ENCODE measurements at places on chromosomes 6 and 20. TPM values are rescaled to one million over a fixed set of nuclear protein-coding genes. Genes with fewer than 3 reads are reported as not detected.

The SEL1L2 gene
- polyA plus RNA-seq: not detected

- DNase-seq: no peak
Observed at GRCh38 chr6:155036907-155037306, 41.8 kb downstream of the TIAM2 start.

DNA sequence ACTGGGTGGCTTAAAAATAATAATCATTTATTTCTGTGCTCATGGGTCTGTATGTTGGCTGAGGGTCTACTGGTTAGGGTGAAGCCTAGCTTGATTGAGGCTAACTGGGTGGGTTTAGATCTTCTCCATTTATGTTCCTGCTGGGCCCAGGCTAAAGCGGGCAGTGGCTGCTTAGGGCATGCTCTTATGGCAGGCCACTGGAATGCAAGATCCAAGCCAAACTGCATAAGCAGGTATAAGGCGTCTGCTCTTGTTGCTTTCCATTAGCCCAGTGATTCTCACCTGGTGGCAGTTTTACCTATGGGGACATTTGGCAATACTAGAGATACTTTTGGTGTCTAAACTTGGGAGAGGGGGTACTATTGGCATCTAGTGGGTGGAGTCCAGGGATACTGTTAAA is 44.5 kb downstream of the QKI start:
- DNase-seq: no peak

GRCh38 chr6:41545703-41546474 is at the start of gene FOXP4:
Gene FOXP4 (plus strand): TSS chr6:41546381. CDS start chr6:41565761, 19,380 bp downstream.
- DNase-seq: peak; percentile 89

The CFB gene
- 4.3 TPM for polyA plus RNA-seq

DNA sequence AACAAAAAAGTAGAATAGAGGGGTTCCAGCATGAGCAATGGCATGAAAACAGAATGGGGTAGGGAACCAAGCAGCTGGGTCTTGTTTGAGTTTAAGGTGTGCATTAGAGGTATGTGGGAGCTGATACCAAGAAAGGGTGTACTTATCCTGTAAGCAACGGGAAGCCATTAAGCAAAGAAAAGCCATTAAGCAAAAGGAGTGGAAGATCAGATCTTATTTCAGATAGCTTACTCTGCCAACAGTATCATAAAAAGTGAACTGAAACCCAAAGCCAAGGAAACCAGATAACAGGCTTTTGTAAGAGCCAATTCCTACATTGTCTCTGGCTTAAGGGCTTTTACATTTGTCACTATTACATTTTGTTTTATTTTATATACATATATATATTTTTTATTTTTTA is 21.3 kb upstream of the BEND6 start:
- DNase-seq: no peak

The UBR2 gene
- 20.9 TPM for polyA plus RNA-seq

- no peak for DNase-seq
Observed at GRCh38 chr6:125789576-125790357, 993 bp upstream of the NCOA7 start.

DNA sequence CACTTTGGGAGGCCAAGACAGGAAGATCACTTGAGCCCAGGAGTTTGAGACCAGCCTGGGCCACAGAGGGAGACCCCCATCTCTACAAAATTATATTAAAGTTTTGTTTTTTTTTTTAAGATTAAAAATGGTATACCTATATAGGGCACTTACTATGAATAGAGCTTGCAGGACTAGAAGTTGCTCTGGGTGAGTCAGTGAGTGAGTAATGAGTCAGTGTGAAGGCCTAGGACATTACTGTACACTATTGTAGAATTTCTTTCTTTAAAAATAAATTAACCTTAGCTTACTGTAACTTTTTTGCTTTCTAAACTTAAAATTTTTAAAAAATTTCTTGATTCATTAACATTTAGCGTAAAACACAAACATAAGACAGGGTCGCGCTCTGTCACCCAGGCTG is 29.7 kb downstream of the STK35 start:
- DNase-seq: no peak

The HLA-DQA1 gene
- polyA plus RNA-seq: 4.3 TPM

The SLC4A11 gene
- 0.74 TPM for polyA plus RNA-seq

DNA sequence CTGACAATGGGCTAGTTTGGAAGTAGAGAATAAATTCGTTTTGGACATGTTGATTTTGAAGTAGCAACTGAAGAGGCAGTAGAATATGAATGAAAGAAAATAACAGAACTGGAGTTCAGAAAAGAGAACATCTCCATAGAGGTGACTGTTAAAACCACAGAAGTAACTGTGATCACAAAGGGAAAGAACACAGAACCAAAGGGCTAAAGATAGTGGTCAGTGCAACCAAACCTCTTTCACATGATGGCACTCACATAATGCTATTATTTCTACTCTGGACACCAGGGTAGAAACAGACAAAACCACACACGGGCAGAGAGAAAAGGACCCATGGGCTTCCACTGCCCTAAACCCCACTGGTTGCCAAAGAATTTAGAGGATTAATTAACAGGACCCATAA is 58.5 kb downstream of the CDK19 start:
- no peak for DNase-seq

- no peak for DNase-seq
Observed at GRCh38 chr6:143356101-143356880, 94.2 kb downstream of the ADAT2 start.

- no peak for DNase-seq
Observed at GRCh38 chr6:126359936-126360537, 20.1 kb downstream of the CENPW start.

GRCh38 chr6:43914272-43915147 is 144.5 kb downstream of the VEGFA start:
- DNase-seq: no peak

GRCh38 chr20:4061987-4062386 is 46.6 kb upstream of the RNF24 start:
- no peak for DNase-seq

DNA sequence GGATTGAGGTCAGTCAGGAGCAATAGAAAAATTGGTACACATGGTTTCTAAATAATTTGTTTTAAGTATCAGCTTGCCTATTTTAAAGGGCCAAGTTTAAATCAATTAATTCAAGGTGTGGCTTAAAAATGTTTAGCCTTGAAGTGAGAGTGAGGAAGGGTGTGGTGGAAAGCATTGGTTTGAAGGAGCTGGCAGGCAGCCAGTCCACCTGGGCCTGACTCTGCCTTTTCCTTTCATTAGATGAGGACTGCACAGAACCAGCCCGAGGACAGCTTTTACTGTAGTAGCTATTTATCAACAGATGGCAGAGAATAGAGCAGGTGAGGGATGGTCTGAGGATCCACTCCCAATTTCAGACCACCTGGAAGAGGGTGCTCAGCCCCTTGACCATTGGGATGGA is 42.4 kb downstream of the DHX35 start:
- DNase-seq: peak; percentile 27

- no peak for DNase-seq
Observed at GRCh38 chr6:163842467-163842866, 427.9 kb downstream of the QKI start.

- no peak for DNase-seq
Observed at GRCh38 chr6:118542184-118542952, 5.7 kb upstream of the PLN start.

DNA sequence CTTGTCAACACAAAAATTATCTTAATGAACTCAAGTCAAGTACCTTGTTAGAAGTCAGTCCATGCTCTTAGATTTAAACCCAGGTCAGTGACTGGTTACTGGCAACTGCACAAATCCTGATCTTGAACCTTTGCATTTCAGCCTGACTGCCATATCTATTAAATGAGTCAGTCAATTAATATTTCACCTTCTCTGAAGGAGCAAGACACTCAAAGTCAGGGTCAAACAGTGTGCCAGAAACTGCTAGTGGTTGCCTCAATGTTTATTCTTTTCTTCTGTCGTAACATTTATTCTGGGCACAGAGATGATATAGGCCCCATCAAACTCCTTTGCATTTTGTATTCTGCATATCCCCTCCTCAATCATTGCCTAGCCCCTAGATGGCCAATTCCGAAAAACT is 193.9 kb upstream of the MOCS1 start:
- DNase-seq: no peak

Data from right lung (tissue), 10 donors.